Inflammatory macrophage treated with lipopolysaccharide for 4 hours (primary cell): ENCODE measurements at places on chromosomes 2 and 18.

- DNase-seq = no peak
These were observed 39.9 kb downstream of the CENPO start for GRCh38 chr2:24832931-24833701.

DNA sequence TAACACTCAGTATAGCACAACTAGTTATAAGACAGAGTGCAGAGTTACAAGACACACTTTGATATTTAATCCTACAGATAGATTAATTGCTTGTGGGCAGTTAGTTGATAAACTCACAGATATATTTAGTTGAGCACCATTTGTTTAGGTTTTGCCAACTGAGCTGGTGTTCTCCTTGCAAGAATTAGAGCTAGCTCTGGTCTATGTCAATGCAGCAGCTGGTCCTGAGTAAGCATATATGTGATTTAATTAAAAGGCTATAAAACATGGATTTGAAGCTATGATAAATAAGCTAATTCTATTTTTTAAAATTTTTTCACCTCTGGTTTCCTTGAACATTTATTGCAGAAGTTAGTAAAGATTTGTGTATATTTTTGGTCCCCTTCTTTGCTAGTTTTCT is 35.6 kb downstream of the GPD2 start:
- DNase-seq = no peak

DNA sequence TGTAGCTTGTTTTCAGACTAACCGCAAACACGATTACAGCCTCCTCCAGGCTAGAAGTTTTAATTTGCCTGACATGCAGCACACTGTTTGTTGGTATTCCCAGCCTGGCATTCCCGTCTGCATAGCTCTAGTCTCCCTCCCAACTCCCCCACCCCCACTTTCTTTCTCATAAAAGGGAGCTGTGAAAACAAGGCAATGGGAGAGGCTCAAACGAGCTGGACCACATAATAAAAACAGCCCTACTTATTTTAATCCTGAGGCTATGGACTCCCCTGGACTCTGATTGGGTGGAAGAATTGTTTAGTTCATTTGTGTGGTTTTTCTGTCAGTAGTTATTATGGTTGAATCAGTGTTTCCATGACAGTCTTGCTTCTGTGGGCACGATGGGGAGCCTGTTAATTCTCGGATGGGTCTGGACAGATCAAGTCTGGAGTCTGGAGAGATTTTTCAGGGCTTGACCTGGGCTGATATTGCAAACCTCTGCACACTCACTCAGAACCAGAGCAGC is 1.2 kb downstream of the STON1 start:
- DNase-seq = no peak

DNA sequence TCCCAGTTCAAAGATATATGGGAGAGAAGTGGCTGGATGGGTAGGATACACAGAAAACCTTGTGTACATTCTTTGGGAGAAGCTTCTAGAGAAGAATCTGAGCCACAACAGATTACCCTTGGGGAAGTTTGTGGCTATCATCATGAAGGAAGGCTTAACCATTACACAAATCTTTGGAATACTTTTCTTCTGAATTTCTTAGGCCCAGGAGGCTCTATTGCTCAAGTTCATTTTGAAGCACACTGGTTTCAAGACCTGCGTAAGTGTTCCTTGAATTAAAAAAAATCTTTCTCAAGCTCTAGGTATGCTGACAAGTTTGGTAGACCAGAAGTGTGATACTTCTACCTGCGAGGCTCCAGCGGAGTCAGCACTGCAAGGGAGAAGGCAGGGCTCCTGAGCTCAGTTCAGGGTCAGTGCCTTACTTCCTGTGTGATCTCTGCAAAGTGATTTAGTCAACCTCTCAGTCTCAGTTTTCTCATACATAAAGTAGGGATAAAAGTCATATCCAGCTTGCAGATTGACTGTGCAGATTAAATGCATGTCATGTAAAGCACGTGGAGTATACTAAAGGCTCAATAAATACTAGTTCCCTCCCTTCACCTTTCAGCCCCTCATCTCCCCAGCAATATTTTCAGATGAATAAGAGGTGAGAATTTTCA is 438.6 kb downstream of the DLGAP1 start:
- DNase-seq = no peak

DNA sequence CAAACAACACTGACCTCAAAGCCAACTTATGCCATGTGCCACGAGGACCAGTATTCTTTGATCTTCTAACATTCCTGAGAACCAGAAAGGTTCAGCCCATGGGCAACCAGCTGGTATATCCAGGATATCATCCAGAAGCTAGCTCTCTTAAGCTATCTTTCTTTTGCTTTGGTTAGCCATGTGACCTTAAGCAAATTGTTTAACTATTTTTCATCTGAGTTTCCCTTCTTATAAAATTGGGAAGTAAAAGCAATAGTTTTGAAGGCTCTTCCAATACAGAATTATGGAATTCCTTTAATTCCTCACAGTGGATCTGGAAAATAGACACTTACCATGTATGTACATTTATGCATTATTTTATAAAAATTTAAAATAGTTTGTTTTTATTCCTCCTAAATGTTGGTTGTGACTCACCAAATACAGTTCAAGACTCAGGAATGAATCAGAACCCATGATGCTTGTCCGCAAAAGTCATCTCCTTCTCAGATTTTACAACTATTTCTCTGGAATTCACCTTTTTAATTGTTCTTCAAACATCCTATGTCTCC is 435.7 kb downstream of the ZEB2 start:
- DNase-seq = no peak

DNA sequence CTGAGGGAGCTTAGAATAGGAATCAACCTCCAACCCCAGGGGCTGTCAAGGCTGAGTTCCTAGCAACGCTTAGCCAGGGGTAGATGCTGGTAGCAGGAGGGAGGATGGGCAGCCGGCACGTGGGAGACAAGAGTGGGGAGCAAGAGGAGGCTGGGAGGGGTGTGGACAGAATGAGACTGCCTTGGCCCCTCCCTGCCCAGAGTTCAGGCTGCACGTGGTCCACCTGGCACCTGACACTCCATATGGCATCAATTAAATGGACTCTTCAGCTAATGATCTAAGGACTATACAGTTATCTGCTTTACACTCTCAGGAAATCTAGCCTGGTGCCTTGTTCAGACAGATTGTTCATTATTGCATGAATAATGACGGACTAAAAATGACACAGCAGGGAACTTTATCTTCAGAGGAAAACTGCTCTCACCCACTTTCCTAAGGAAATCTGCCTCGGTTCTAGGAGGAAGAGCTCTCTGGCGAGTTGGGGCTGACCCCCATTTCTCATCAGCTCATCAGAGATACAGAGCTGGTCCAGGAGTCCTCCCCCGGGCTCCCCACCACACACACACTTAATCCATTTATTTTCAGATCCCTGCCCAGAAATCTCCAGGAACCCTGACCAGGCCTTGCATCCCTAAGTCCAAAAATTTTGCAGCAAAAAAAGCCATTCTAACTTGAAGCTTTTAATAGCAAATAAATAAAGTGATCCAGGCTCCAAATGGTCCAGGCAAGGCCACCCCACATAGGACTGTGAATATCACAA is 102.1 kb upstream of the CDC42EP3 start:
- no peak for DNase-seq

GRCh38 chr2:70715071-70715985 is 52.7 kb downstream of the ADD2 start:
- DNase-seq = no peak

DNA sequence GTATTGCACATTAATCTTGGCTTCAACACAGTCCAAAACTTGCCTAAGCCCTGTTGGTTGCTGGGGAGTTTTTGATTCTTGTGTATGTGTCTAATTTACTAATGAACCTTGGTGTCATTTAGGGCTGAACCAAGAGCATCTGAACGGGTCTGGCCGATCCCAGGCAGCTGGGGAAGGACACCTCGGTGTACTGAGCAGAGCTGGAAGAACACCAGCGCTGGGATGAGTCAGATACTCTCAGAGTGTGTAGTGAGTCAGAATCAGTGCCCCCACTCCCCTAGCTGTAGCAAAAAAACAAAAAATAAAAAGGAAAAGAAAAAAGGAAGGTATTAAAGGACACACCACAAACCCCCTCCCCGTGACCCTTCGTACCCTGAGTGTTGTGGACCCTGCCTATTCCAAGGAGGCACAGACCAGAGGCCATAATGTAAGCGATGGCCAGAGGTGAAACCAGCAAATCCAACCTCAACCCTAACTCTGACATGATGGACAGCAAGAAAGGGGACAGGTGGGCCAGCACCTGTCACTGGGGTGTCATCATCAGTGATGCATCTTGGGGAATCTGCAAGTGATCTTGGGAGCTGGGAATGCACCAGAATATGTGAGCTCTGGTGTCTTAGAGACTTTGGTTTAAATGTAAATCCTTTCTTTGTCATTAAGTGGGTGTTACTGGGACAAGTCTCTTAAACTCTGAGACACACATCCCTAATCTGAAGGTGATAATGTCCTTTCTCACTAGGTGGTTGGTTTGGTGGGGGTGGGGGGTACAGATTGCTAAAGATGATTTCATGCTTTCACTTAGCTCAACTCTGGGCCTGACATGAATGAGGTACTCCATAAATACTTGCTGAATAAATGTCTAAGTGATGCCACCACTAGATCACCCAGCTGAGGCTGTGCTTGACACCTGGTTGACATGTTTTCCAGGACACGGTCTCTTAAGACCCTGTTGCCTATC is 34.2 kb upstream of the NCOA1 start:
- peak; percentile 42 for DNase-seq

DNA sequence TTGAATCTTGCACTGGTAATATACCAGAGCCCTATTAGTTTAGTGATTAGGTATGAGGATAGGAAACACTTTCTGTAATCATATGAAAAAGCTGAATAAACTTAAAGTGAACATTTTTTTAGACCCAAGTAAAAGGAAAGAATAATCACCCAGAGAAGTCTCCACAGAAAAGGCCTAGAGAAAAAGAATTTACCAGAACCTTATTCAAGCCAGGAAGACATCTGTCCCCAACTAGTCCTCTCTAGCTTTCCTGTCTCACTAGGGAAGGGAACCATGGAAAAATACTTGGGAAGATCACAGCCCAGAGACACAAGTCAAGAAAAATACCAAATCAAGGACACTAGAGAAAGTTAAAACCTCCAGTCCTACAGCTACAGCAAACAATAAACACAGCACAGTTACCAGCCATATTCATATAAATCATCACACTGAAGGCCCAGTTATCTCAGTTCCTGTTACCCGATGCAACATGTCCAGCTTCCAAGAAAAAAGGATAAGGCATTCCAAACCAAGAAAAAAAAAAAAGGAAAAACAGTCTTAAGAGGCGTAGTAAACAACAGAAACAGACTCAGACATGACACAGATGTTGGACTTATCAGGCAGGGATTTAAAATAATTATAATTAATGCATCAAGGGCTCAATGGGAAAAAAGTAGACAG is 461.5 kb downstream of the IRS1 start:
- DNase-seq = no peak

DNA sequence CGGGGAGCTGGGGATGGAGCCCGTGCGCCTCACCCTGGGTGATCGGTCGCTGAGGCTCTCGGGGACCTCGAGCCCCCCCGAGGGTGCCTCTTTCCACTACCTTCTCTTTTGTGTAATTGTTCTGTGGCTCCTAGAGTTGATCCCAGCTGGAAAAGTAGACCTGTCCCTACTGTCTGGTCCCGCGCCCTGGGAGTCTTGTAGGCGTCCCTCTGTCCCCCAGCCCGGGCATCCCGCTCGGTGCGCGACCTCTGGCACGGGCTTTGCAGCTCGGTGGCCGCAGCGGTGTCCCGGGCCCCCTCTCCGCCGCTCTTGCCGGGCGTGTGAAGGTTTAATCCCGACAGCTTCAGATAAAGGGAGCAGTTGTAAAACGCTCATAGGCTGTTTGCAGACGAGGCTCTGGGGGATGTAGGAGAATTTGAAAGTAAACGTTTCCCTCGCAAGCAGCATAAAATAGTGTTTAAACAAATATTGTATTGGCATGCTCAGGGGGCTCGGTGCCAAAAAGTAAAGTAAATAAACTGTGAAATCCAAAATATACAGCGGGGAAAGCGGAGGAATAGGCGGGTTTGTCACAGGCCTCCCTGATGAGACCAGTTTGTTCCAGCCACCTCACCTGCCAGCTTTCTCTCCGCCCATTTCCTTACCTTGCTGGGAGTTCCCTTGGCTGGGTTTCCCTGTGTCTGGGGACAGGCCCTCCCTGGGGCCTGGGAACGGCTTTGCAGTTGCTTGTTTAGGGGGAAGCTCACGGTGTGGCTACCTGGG is 1.9 kb downstream of the GLI2 start:
- DNase-seq = no peak

DNA sequence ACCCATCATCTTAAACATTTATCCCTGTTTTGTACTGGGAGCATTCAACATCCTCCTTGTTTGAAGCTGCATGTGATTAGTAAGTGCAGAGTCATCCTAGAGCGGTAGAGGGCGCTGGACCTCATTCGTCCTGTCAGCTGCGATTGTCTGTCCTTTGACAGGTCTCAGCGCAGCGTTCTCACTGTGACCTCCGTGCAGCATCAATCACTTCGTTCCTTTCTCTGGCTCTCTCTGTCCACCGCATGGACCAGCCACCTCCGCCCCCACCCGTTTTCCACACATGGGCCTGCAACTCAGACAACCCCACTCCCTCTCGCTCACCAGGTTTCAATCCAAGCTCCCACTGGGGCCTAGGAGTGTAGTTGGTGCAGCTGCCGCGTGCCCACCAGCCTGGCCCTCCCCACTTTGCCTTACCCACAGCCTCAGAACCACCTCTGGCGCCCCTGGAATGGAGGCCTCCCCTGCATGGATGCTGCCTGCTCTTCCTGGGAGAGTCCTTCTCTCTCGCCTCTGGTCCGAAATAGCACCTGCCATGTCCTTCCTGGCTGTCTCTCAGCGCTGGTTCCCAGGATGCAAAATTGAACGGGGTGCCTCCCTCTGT is 90.5 kb downstream of the NDUFA10 start:
- peak; percentile 61 for DNase-seq

DNA sequence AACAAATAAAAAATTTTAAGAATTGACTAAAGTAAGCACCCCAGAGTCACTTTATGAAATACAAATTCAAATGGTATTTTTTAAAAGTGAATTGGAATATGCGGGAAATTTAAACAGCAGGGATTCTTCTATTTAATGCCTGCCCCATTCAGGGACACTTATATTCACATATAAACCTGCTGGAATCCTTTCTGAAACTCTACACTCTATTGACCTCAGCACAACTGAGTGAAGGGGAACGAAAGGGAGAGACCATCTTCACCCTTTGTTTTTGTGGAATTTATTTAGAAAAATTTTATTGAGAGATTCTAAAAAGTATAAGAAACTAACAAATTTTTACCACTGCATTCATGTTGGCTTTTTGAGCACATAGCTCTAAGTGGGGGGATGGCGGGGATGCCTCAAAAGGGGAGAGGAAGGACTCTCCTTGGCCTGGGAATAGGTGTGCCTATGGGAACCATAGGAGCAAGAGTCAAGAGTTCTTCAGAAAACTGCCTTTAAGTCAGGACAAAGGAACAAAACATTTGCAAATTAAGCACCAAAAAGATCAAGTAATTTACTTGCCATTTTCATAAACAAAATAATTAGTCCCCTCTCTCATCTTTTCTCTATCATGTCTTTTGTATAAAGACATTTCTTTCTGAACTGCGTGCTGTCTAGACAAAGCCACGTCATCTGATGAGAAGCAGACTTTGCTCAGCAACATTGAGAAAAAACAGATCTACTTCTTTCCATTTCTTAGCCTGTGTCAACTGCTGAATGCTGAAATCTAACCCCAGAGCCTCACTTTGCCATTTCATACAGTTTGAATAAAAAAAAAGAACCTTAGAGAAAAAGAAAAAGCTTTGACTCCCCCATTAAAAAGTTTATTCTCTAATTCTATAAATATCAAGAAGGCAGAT is 21.6 kb upstream of the FLACC1 start:
- DNase-seq = no peak
